ENCODE measurements at places on chromosomes 6 and 20.

DNA sequence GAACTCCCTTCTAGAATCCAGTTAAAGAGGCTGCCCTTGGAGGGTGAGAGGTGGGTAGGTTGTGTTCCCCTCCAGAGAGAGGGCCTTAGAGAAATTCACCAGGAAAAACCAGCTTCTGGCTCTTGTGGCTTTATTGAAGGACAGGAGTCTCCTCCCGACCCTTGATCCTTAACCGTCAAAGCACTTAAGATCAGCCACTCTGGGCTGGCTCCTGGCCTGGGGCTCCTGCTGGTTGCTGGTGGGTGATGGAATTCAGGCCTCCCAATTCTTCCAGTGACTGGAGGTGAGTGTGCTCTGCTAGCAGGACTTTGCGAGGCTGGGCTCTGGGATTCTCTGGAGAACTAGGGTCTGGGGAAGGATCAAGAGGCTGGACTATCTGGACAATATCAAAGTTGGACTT is 75.6 kb upstream of the LGSN start:
- no peak for DNase-seq

DNA sequence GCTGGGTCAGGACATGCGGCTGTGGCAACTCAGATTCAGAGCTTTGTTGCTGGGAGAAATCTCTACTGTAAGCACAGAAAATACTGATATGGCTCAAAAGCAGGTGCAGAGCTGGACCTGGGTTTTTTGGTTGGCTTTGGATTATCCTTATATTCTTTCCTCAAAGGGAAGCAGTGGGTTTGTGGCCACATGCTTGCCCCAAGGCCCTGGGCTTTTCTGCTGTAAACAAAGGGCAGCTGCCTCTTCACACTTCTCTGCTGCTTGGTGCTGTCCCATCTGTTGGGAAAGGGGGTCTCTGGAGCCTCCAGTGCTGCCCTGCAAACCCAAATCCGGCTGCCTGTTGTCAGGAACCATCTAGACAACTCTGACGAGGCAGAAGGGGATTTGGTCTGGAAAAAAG is 52.4 kb downstream of the ANKRD6 start:
- DNase-seq: no peak

DNA sequence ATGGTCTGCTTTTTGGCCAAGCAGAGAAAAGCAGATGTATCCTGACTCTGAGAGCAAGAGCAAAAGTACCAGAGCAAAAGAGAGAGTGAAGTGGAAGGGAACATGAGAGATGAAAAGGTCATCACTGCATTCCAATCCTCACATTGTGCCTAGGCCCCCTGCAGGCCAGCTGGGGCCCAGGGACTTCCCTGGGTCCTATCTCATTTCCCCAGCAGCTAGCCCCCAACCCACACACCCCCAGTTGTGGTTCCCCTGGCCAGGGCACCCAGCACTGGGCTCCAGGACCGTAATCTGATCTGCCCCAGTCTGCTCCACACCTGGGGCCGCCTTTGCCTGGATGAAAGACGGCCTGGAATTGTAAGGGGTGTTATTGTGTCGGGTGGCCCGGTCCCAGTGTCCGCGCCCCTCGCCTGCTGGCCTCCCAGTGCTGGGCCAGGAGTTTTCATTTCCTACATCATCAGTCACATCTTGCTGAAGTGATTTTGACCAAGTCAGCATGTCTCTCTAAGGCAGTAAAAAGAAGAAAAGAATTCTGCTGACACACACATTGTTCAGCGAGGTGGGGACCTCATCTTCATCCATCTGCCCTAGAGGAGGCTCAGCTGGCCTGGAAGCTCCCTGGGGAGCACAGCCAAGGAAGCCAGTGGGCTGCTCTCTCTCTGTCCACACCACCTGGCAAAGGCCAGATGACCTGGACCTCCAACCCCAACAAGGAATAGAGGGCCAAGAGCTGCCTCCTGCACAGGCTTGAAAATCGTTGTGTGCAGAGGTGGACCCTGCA is 4.0 kb upstream of the BMP7 start:
- no peak for DNase-seq

DNA sequence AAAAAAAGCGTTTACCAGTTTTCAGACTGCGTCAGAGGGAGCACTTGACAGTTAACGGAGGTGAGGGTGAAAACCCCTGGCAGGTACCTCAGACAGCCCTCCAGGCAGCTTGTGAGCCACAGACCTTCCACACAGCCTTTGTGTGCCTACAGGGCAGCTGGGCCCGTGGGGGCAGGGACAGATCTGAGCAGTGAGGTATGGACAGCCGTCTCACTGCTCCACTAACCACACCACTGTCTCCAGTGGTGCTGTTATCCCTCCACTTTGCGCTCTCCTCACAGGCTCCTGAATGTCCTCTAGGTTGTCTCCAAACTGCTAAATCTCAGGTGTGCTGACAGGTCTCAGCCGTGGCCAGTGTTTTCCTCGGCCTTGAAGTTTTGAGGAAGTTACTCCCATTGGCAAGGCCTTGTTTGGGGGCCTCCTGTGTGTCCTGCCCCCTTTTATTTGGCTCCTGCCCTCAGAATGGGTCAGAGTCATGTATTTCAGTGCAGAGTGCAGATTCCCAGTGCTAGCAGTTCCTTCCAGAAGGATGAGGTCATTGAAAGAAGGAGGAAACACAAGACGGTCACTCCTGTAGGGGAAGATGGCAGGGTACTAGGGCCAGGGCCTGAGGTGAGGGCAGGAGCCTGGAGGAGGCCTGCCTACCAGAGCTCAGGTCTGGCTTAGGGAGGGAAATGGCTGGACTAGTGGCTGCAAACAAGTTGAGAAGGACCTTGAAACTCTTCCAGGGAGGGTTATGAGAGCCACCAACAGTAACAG is 11.8 kb downstream of the GFRA4 start:
- DNase-seq: no peak

- DNase-seq: no peak
Measured at GRCh38 chr20:57589728-57590484, 29.0 kb downstream of the PCK1 start.
